ENCODE measurements at places on chromosomes 11 and 22. TPM values are rescaled to one million over a fixed set of nuclear protein-coding genes. Genes with fewer than 3 reads are reported as not detected.

RASL10A gene
- 5.6 TPM for total RNA-seq

NPTXR gene
- 0.53 TPM for total RNA-seq

TSKU gene
- total RNA-seq = 27.2 TPM

MAFF gene
- total RNA-seq = 9.9 TPM

DNA sequence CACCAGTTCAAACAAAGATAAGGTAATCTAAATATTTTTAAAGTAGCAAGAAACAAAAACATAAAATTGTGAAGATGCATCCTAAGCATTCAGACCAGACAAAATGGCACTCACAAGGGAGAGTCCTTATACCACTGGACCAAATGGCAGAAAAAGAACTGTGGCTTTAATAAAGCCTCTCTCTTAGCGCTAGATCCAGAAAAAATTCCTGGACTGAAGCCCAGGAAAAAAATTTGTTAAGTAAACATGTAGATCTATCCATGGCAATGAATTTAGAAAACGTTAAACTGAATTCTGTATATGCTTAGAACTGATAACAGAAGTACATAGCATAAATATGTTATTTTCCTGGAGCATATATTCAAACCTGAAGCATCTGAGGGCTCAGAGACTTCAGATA lies 11.8 kb upstream of the CD59 start:
- no peak for DNase-seq

DNA sequence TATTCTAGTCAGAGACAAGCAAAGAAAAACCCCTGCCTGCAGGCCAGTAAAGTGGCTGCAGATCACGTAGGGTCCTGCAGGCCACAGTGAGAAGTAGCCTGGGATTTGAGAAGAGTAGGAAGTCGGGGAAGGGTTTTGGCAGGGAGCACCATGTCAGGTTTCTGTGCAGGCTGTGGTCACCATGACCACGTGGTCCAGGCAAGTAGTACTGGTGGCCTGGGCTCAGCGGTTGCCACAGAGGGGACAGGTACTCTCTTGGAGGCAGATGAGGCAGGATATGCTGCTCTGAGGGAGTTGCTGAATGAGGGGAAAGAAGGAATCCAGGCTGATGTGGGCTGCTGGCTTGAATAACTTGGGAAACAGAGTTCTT lies 46.5 kb downstream of the PISD start:
- peak; percentile 44 for DNase-seq

GRCh38 chr11:73156686-73157085 lies 14.6 kb upstream of the FCHSD2 start:
- no peak for DNase-seq

GRCh38 chr22:36768616-36769015 lies 7.3 kb downstream of the IFT27 start:
- no peak for DNase-seq

GRCh38 chr11:76209973-76210930 lies 4.0 kb upstream of the WNT11 start:
- DNase-seq = no peak

- DNase-seq = no peak
These were observed 76.8 kb upstream of the SHANK2 start for GRCh38 chr11:71329165-71329510.
